ENCODE measurements at places on chromosomes 1 and 21.

GRCh38 chr21:41067709-41068108, 100.3 kb upstream of the BACE2 start:
- no peak for DNase-seq

DNA sequence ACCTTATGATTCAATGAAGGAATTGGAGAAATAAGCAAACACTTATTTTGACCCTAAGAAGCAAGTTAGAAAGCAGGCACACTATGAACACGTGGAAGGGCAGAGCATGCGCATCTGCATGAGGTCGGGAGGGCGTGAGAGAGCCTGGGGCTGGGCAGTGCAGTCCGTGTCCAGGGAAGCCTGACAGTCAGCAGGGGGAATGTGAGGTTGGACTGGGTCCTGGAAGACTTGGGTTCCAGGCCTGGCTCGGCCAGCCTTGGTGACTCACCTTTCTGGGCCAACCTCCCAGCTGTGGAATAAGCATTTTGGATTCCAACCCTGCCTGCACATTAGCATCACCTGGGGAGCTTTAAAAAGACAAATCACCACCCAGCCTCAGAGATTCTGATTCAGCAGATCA, 26.6 kb upstream of the LMX1A start:
- no peak for DNase-seq

GRCh38 chr21:21175798-21176334, 177.7 kb downstream of the NCAM2 start:
- no peak for DNase-seq

- no peak for DNase-seq
These were observed 14.6 kb upstream of the PLA2G2C start for GRCh38 chr1:20200966-20201365.

- DNase-seq = no peak
These were observed 145.4 kb downstream of the GALNT2 start for GRCh38 chr1:230212405-230212936.

DNA sequence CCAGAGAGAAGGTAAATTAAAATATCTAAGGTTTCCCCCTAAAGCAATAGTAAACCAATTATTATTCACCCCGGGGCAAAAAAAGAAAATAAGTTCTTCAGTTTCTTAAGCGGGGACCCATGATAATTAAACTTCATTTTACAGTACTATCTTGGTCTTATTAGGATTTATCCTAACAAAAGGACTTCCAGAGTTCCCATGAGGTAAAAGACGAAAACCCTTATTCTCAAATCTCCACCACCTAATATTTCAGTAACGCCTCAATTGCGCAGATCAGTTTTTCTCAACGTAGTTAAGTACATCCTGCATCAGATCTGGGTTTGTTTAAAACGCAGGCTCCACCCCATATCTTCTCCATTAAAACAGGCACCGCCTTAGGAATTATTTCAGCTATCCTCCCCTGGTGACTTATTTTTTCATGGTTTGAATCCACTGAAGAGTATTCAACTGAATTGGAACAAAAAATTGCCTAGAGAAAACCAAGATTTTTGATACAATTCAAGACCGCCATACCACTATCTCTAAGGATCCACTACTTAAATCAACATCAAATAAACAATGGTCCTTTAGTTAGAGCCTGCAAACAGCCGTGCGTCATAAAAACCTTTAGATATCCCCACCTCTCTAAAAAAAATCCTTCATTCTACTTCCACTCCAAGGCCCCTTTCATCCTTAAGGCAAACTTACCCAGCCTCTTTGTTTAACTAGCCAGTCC, 1.7 kb downstream of the MCL1 start:
- DNase-seq = peak; percentile 53

DNA sequence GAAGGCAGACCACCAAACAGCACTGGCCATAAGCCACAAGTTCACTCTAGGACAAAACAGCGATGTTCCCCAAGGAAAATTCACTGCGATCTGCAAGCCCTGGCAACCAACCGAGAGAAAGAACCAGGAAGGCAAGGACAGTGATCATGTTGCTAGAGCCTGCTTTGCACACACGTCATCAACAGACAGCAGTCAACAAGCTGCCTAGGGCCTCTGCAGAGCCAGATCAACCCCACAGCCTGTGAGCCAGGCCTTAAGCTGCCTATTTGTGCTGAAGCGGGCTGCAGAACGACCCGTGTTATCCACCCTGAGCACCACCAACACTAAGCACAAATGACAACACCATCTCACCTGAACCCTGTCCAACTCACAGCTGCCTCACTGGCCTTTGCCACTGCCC, 6.2 kb upstream of the YRDC start:
- DNase-seq = no peak

GRCh38 chr1:47618222-47618720, 180.4 kb downstream of the FOXD2 start:
- no peak for DNase-seq

GRCh38 chr21:42032266-42032665, 22.1 kb upstream of the ZBTB21 start:
- no peak for DNase-seq

DNA sequence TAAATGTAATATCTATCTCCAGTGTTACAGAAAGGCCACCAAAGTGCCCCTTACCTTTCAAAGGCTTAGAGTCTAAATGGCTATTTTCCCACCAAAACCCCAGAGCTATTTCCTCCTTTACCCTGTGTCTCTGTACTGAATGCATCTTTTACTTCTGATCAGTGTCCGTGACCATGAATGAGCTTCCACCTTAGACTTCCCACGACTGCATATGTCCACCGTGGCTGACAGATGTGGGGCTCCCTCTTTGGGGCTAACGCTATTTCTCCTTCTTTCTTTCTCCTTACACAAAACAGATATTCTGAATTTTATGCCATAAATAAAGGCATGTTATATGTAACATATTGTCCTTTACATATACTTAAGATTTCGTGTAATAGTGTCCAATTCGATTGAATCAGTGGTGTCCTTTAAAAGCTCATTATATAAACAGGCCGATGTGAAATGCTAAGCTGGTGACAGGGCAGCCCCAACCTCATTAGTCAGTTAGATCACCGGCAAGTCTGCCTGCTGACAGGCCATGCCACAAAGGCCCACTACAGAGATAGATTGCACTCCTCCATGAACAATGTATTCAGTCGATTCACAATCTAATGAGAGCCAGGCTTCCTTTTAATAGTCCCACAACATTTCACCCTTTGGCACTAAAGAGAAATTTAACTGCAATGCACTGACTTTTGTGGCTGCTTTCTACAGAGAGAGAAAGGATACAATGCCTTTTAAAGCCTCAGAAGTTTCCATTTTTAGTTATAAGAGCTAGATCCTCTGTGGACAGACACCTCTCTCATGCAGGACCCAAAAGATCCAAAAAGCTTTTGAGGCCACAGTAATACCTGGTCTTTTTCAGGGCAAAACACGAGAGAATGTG, 297.9 kb downstream of the PCP4 start:
- no peak for DNase-seq

DNA sequence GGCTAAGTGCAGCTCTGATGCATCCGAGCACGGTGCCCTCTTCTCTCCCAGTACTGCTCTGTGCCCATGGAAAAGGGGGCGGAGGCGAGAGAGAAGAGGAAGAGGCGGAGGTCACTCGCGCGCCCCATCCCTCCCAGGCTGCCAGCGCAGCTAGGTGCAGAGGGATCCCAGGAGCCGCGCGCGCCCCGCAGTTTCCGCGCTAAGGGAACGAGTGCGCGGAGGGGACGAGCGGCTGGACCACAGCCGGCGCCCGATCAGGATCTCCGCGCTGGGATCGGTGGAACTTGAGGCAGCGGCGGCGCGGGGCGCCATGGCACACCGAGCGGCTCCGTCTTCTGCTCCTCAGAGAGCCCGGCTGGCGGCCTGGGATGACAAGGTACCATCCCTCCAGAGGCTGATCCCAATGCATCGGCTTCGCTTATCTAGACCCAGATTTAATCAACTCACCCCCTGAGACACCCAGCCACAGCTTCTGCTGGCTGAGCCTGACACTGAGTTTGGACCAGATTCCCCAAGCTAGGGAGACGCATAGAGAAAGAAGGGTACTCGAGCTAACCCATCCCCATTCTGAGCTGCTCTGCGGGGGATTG, at the start of gene PTGFR:
TSS of gene PTGFR (plus strand) at position 114 of the 590 bp plus-strand sequence. CDS start 1,770 bp downstream, outside the sequence.
- no peak for DNase-seq

DNA sequence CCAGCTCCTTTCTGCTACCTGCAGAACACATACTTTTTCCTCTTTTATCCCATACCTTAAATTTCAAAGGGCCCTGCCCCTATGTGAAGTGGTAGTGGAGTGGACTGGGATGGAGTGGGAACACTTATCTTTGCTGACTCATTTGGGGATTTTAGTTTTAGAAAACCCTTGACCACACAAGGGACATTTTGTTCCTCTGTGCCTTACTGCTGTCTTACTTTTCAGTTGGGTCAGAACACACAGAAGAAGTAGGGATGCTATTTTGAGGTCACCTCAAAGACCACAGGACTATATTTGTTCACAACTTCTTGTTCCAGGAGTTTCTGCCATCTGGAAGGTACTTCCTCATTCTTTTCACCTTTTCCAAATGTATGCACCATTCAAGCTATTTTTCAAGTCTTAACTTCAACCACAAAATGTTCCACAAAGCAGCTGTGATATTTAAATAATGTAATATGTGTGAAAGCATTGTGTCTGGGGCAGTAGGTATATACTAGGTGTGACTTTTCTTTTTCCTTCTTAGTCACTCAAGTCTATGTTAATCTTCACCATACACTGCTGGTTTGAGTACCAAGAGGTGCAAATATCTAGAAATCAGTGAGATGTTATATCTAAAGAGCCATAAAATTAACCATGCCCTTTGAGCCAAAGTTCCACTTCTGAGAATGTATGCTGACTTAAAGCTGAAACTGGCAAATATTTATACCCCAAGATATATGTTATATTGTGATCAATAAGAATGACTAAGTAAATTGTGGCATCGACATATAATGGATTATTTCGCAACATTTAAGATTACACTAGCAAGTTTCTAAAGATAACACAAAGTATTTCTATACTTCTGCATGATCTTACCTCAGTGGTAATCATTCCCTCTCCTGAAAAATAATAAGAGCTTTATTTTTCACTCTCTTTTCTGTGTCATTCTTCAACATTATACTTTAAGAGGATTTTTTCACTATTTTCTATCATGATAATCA, 308.5 kb downstream of the MRPL39 start:
- DNase-seq = no peak

GRCh38 chr21:44520326-44521300, 19.4 kb downstream of the KRTAP10-1 start:
- DNase-seq = no peak

DNA sequence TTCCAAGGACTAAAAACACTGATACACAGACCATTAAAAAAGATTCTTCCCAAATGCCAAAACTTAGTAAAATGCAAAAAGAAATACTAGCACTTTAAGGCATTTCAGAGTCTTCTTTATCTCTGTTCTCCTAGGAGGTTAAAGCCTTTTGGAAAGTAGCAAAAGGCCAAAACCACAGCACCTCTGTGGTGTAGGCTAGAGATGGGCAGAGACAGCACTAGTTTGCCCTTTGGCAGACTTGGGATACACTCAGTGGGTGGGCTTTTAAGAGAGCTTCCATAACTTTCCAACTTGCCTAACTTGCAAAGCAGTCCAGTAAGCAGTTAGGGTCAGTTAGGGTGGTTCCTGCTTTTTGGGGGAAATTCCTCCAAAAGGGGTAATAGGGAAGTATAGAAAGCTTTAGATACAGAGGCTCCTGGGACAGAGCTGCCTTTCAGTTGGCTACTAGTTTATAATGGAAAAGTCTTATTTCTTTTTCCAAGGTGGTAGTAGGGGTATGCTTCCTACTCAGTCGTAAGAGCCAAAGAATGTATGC, 17.9 kb upstream of the PTCH2 start:
- no peak for DNase-seq

DNA sequence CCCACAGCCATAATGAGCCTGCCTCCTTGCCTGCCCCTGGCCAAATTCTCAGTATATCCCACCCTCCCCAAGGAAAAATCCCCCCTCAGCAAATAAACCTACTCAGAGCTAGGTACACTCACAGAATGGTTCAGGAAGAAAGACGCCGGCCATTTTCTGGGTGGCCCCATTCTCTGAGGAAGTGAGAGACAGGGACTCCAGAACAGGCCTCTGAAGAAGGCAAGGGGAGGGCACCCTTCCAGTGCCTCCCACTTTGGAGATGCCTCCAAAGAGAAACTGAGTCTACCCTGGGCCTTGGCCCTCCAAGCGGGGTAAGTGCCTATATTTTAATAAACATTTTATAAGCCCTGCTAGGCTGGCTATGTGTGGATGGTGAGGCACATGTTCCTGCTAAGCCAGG, 2.3 kb downstream of the PACC1 start:
- no peak for DNase-seq

- no peak for DNase-seq
These were observed 12.9 kb upstream of the BCL10 start for GRCh38 chr1:85289207-85289847.

- DNase-seq = no peak
These were observed 24.6 kb downstream of the IER5 start for GRCh38 chr1:181113059-181113641.

GRCh38 chr1:161342821-161343220, 24.9 kb downstream of the CFAP126 start:
- DNase-seq = no peak

GRCh38 chr1:178933709-178934490, 63.0 kb upstream of the ANGPTL1 start:
- DNase-seq = no peak

DNA sequence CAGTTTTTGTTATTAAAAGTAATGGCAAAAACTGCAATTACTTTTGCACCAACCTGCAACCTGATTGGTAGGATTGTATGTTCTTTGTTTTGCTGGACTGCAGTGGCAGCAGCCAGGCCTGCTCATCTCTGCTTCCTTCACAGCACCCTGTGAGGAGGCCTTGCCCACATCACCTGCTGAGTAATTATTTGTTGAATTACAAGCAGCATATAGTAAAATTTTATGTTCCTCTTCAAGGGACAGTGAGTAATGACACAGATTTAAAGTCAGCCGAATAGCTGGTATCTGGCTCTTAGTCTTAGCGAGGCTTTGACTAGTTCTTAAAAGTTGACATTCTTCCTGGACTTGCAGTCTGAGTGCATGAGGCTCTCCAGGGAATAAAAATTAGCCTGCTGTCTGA, 435.1 kb downstream of the PRDM2 start:
- no peak for DNase-seq

DNA sequence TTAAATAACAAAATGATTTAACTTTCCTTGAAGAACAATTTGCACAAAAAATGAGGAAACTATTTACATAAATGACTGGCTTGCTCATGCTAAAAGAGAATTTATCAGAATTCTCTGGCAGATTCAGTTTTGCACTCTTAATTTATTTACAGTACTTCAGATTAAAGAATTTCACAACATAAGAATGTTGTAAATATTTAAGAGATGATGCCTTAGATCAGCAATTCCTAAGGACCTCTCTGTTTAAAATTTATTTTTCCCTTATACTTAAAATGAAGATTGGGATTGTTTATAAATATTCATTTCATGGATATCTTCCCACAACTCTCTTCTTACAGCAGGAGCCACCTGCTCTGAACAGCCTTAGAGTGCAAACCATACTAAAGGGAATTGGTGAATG, 120.8 kb downstream of the OLFM3 start:
- DNase-seq = no peak

DNA sequence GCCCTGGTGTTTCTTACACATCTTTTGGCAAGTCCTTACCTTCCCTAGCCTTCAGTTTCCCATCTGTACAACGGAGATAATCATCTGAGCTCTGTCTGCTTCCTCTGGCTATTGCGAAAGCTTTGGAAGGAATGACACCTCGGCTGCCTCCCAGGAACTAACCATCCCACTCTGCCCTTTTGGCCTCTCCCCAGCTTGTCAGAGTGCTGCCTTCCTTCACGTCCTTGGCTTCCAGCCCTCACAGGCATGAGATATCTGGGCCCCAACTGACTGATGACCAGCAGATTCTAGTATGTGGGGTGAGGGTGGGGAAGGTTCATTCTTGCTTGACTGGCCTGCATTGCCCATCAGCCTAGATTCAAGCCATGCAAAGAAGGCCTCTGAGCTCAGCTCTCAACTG, 253.1 kb upstream of the FGGY start:
- DNase-seq = no peak

Data from CD4-positive, alpha-beta T cell treated with Interleukin-2 at 100 ng/mL for 4 hours (primary cell).